ENCODE measurements at places on chromosomes 3 and 15. TPM values are rescaled to one million over a fixed set of nuclear protein-coding genes. Genes with fewer than 3 reads are reported as not detected.

DNA sequence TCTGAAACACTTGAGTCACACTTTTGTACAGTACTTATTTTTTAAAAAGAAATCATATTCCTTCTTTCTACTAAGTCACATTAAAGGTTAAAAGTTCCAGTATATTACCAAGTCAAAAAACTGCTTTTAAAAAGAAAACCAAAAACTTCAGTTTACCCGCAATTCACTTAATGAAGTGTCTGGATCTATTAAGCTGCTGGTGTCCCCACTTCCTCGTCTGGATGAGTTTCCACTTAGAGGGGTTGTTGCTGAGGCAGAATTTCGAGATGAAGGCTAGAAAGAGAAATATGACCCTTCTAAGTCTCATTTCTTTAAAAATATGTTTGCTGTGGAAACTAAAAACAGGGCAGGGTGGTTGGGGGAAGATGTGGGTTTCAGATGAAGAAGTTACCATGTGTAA is 79.7 kb downstream of the LRRFIP2 start:
- no peak for DNase-seq

- no peak for DNase-seq
Measured at GRCh38 chr3:11953778-11954177, 50.4 kb upstream of the SYN2 start.

DPPA4 gene
- 1.5 TPM for total RNA-seq

ROPN1 gene
- total RNA-seq = not detected

DNA sequence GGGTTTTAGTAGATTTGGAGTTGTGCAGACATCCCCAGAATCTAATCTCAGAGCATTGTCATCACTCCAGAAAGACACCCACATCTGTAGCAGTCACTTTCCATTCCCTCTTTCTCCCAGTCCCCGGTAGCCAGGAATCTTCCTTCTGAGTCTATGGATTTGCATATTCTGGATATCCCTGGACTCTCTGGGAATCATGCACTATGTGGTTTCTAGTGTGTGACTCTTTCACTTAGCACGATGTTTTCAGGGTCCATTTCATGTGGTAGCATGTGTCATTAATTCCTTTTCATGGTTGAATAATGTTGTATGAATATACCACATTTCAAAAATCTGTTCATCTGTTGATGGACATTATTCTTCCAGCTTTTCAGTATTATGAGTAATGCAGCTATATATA is 29.3 kb downstream of the FBLN2 start:
- DNase-seq = no peak

- DNase-seq = no peak
Measured at GRCh38 chr15:87620393-87620792, 636.1 kb downstream of the NTRK3 start.

DNA sequence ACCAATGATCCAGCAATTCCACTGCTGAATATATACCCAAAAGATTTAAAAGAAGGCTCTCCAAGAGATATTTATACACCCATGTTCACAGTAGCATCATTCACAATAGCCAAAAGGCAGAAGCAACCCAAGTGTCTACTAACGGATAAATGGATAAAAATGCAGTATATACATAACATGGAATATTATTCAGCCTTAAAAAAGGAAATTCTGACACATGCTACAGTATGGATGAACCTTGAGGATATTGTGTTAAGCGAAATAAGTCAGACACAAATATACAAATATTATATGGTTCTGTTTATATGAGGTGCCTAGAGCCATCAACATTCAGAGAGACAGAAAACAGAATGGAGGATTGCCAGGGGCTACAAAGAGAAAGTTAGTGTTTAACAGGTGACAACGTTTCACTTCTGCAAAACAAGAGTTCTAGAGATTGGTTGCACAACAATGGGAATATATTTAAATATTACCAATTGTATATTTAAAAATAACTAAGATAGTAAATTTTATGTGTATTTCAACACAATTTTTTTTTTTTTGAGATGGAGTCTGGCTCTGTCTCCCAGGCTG is 69.4 kb downstream of the STAG1 start:
- no peak for DNase-seq

CTNNB1 gene
- total RNA-seq = 125 TPM

GOLGA6L7 gene
- not detected for total RNA-seq

GRCh38 chr3:112333381-112334317 is 693 bp downstream of the CD200 start:
- no peak for DNase-seq

DNA sequence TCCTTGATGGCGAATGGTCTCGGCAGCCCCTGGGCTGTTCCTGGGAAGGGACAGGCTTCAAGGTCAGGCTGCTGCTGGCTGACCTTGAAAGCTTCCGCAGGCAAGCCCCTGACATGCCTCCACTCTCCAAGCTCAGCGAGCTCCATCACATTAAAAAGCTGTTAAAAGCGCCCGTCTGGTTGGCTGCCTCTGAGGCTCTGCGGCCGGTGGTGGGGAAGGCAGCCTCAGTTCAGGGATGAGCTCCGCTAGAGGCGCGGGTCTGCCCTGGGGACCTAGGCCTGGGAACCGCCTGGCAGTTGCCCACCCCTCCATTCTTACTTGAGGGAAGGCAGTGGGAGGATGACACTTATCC is 103.8 kb downstream of the LINGO1 start:
- DNase-seq = no peak

TERC gene
- 8.5 TPM for total RNA-seq

GRCh38 chr15:94457661-94458060 is 226.3 kb downstream of the MCTP2 start:
- no peak for DNase-seq

DNA sequence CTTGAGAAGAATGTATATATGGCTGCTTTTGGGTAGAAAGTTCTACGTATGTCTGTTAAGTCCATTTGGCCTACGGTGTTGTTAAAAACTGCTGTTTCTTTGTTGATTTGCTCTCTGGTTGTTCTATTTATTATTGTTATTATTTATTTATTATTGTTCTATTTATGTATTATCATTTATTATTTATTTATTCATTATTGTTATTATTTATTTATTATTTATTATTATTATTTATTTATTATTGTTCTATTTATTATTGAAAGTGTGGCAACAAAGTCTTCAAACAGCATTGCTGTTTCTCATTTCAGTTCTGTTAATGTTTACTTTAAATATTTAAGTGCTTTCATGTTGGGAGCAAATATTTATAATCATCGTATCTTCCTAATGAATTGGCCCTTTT is 66.7 kb downstream of the SI start:
- DNase-seq = no peak

- no peak for DNase-seq
Measured at GRCh38 chr15:34373951-34374350, 7.0 kb upstream of the LPCAT4 start.

ECE2 gene
- 0.18 TPM for total RNA-seq

GRCh38 chr3:129607391-129608068 is 1.1 kb upstream of the PLXND1 start:
- DNase-seq = no peak

C2CD4A gene
- total RNA-seq = 0.14 TPM

DNA sequence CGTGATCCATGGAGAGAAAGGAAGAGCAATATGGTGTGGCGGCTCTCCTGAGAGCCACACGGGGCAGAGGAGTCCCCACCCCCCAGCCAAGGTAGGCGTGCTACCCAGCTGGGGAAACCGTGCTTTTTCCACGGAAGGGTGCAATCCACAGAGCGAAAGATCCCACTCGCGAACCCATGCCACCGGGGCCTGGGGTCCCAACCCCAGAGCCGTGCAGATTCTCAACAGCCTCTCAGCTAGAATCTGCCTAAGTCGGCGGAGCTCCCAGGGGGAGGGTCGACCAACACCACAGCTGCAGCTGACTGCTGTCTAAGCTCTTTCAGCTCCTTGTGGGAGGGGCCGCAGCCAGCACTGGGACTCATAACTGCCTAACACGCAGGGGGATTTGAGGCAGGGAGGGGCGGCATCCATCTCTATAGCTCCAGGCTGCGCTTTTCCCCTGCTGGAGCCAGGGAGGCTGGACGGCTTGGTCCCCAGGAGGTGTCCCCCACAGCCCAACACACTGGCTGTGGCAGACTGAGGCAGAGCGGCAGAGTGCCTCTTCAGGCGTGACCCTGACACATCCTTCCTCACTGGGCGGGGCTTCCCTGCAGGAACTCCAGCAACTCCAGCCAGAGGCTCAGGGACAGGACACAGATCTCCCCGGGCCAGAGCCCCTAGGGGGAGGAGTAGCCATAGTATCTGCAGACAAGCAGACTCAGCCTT is 107.6 kb upstream of the ZBTB20 start:
- no peak for DNase-seq

- DNase-seq = no peak
Measured at GRCh38 chr15:83890587-83890986, 236.7 kb downstream of the ADAMTSL3 start.

DNA sequence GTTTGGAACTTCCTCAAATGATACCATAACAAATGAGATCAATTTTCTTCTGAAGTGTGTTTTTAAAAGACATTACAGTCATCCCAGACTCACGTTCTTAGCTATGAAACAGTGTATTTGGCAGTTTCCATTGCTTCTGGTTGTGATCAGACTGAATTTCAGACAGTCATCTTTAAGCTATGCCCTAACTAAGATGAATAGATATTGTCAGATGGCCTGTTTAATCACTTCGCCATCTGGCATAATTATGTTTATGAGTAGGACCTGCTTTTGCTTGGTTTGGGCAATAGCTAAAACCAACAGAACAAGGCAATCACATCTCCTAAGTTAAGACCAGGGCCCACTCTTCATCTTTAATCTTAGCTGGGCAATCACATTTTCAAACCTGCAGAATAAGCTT is 313.1 kb downstream of the SV2B start:
- DNase-seq = no peak

DNA sequence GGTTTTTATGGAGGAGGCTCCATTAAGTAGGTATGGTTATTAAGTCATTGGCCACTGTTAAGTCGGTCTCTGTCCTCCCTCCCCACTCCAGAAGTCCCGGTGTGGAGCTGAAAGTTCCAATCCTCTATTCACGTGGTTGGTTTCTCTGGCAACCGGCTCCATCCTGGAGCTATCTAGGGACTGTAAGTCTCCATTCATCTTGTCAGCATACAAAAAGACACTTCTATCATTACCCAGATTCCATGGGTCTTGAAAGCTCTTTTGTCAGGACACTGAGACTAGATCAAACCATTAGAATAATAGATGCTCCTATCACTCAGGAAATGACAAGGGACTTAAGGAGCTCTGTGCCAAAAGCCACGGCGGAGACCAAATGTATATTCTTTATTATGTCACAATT is 110.3 kb downstream of the PIK3CB start:
- DNase-seq = no peak

IL20RB gene
- total RNA-seq = 1.9 TPM

TICRR gene
- total RNA-seq = 22.8 TPM

- no peak for DNase-seq
Measured at GRCh38 chr15:76588811-76589747, 252.5 kb downstream of the ISL2 start.

DNA sequence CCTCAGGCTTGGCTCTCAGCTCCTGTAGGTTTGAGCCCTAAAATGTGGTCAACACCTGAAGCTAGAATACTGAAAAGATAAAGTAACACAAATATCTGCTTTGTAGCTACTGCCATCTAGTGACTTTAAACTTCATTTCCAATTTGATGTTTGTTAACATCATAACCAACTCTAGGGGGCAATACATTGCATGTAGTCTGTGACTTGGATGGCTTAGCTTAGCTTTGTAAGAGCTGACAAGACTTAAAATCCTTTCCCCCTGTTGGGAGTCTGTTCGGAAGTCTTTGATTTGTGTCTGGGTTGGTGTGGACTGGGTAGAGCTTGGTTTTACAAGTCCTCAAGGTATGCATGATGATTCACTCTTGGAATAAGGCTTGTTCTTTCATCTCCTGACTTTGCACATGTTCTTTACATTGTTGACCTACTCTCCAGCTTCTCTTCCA is 51.7 kb downstream of the SCN11A start:
- DNase-seq = no peak

NOX5 gene
- total RNA-seq = 0.23 TPM

- no peak for DNase-seq
Measured at GRCh38 chr15:100893964-100894295, 14.3 kb downstream of the ALDH1A3 start.

- no peak for DNase-seq
Measured at GRCh38 chr3:43748179-43748578, 57.4 kb downstream of the ABHD5 start.

PAQR5 gene
- not detected for total RNA-seq

DNA sequence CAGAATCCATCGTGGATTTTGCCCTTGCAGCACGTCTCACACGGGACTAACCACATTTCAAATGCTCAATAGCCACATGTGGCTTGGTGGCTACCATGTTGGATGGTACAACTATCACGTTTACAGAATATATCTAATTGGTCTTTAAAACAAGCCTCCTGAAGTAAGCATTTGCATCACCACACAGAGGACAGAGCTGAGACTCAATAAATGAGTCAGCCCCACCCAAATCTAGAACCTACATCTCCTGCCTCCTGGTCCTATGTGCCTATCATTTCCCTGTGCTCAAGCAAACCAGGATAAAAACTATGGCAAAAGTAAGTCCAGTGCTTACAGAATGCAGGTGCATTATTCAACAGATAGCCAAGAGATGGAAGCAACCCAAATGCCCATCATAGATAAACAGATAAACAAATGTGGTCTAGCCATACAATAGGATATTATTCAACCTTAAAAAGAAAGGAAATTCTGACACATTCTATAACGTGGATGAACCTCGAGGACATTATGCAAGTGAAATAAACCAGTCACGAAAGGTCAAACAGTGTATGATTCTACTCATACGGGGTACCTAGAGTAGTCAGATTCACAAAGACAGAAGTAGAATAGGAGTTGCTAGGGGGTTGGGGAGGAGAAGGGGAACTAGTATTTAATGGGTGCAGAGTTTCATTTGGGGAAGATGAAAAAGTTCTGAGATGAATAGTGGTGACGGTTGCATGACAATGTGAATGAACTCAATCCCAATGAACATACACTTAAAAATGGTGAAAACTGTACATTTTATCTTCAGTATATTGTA is 43.9 kb downstream of the SRGAP3 start:
- no peak for DNase-seq

GRCh38 chr15:64566629-64567427 is 106.5 kb downstream of the ZNF609 start:
- no peak for DNase-seq

DNA sequence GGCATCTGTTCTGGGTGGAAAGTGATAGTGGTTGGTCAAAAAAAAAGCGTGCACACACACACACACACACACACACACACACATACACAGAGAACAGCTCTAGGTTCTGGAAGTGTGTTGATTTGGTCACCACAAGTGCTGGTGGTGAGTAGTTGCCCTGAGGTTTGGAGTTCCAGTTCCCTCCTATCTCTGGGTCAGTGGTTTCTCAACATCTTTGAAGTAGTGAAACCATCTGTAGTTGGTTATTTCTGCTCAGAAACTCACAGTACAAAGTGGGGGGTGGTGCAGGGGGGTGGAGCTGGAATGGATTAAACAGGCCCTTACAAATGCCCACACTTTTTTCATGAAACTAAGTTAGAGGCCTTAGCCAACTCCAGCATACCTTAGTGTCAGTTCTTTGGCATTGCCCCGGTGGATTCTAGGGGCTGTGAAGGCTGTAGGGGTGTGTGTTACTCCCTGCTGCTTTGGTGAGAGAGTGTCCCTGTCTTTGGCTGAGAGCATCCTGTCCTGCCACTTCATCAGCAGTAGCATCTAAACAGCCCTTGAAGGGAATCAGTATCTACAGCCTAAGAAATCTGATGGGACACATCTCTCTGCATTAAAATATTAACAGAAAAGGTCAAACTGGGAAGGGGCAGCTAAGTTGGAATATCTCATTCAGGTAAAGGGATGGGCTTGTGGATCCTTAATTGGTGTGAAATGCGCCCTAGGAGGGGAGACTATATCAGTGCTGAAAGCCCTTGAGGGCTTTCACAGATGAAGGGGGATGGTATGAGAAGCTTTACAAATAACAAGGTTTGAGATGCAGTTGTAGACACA is 20.6 kb downstream of the SMAD3 start:
- DNase-seq = no peak

CSPG5 gene
- 1.2 TPM for total RNA-seq

All from activated naive CD4-positive, alpha-beta T cell treated with anti-CD3 and anti-CD28 coated beads, Interleukin-2, amount 50 U/mL, for 72 hours (primary cell).